ENCODE measurements at places on chromosomes 16 and 17.

- DNase-seq: no peak
Observed at GRCh38 chr17:36818134-36818825, 119.0 kb upstream of the LHX1 start.

DNA sequence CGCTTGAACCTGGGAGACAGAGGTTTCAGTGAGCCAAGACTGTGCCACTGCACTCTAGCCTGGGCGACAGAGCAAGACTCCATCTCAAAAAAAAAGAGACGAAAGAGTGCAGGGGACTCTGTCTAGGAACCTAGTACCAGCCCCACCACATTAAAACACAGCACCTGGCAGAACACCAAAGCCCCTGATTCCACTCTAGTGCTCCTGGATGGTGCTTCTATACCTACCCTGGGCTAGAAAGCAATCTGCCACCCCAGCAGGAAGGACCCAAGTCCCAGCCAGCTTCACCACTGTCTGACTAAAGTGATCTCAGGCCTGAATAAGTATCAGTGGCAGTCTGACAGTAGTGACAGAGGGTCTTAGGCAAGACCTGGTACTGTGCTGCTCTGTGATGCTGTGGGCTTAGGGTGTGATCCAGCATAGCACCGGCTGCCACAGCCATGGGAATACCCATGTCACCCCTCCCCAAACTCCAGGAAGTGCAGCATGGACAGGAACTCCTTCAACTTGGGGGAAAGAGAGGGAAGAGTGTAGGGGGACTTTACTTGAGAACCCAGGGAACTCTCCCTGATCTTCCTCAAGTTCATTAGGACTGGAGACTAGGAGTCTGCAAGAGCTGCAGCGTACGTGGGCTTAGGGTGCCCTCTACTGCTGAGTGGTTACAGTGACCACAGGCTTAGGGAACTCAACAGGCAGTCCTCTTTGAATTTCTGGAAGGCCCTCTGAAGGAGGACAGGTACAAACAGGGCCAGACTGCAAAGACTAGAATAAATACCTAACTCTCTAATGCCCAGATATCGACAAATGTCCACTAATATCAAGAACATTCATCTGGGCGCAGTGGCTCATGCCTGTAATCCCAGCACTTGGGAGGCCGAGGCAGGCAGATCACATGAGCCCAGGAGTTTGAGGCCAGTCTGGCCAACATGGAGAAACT lies 30.0 kb upstream of the RNF43 start:
- DNase-seq: peak; percentile 66

DNA sequence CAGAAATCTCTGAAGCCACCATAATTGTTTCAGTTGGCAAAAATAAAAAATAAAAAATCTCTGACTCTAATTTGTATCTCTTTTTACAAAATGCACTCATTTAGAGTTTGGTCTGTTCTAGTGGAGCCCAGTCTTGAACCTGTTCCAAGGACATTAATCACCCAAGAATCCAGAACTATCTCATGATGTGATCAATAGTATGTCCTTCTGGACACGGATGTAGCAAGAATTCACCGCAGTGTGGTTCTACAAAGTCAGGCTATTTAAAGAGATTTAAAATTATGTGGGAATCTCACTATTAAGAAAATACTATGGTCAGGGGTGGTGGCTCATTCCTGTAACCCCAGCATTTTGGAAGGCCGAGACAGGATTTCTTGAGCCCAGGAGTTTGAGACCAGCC lies 21.8 kb upstream of the ANKFN1 start:
- DNase-seq: no peak

- peak; percentile 92 for DNase-seq
Observed at GRCh38 chr17:193841-194806, 12.7 kb upstream of the DOC2B start.

- DNase-seq: no peak
Observed at GRCh38 chr17:77465358-77466041, 324.7 kb downstream of the SEC14L1 start.

DNA sequence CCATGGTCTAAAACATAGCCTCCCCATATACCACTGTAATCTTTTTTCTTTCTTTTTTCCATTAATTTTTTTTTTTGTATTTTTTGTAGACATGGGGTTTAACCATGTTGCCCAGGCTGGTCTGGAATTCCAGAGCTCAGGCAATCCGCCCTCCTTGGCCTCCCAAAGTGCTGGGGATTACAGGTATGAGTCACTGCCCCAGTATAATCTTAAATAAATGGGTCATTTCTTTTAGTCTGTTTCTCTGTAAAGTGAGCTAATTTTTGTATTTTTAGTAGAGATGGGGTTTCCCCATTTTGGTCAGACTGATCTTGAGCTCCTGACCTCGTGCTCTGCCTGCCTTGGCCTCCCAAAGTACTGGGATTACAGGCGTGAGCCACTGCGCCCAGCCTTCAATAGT lies 5.7 kb upstream of the NME1 start:
- DNase-seq: no peak

DNA sequence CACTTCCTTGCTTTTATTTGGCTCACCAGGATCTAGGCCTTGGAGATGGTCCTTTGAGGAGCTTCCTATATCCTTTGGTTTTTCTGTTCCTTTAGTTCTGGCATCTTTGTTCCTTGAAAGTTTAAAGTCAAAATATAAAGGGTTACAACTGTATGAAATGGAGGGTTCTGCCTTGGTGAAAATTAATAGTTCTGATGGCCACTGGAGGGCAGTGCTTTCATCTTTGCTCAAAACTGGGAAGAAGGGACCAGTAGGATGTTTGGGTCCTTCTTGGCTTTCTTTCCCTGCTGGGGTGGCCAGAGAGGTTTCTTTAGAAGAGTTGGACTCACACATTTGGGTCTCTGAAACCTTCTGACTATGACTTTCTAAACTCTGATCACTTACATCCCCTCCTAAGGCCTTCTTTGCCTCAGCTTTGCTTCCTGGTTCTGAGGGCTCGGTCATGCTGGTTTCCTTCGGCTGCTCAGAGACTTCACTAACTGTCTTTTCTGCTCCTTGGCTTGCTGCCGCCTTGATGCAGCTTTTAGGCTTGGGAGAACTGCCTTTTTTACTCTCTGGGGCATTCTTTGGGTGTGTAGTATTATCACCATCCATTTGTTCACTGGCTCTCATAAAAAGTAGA lies 10.9 kb upstream of the ITGA2B start:
- no peak for DNase-seq

- no peak for DNase-seq
Observed at GRCh38 chr17:74872313-74873036, at the start of gene FDXR. FDXR (minus strand) TSS chr17:74872994; CDS start chr17:74872944, 50 bp downstream.

DNA sequence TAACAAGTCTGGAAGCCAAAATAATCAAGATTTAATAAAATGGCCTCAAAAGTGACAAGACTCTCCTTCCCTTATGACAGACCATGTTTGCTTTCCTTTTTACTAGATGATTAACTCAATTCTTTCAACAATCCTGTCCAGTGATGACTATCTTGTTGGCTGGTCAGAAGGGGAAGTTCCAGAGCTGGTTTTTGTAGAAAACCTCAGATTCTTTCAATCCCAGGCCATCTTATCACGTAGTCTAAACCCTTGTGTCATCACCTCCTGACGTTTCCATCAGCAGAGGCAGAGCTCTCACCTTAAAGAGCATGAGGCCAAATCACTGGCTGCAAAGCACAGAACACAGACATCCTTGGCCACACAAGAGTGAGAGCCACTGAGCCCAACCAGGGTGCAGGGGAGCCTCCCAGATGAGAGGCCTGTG lies 125.3 kb downstream of the ANKRD11 start:
- peak; percentile 39 for DNase-seq

DNA sequence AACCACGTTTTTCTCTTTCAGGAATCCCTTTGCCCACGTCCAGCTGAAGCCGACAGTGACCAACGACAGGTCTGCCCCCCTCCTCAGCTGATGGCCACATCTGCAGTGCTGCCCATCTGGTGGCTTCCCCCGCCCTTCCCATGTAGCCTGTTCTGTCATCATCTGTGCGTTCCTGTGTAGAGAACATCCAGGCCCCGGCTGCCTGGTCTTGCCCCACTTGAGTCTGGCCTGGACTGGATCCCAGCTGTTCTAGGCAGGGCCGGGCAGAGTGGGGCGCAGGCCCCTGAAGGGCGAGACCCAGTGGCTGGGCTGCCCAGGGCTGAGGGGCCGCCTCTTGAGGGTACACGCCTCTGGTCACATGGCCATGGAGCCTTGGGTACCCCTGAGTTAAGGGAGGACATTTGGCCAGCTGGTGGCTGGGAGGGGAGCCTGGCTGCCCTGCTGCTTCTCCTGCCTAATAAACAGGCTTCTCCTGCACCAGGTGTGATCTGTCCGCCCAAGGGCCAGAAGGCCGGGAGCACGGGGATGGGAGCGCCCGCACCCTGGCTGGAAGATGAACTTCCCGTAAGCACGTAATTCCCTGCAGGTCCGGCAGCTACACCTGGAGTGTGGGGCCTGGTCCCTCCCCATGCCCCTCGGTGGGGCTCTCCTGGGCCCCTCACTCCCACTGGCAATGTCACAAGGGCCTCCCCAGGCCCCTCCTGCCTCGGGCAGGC lies 49.4 kb upstream of the PVALEF start:
- no peak for DNase-seq

DNA sequence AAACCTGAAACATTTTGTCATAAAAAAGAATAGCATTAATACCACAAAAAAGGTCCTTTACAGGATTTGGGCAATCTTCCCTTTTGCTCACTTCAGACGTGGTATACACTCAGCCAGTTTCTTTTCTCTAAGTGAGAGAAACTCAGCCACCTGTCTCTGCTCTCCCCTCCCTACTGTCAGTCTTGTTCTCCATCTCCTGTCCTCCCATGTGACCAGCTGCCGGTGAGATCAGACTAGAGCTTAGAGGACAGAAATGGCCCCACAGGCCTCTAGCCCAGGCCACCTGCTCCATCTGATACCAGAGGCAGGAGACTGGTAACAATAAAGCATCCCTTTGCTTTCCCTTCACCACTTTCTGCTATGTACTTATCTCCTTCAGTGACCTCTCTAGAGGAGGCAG lies 34.9 kb downstream of the CMC2 start:
- DNase-seq: no peak

GRCh38 chr17:2125013-2125535 lies 70.2 kb downstream of the HIC1 start:
- no peak for DNase-seq

- no peak for DNase-seq
Observed at GRCh38 chr16:55498101-55498500, 10.8 kb upstream of the LPCAT2 start.

GRCh38 chr17:15892731-15893657 lies 51.9 kb upstream of the ADORA2B start:
- DNase-seq: peak; percentile 33

DNA sequence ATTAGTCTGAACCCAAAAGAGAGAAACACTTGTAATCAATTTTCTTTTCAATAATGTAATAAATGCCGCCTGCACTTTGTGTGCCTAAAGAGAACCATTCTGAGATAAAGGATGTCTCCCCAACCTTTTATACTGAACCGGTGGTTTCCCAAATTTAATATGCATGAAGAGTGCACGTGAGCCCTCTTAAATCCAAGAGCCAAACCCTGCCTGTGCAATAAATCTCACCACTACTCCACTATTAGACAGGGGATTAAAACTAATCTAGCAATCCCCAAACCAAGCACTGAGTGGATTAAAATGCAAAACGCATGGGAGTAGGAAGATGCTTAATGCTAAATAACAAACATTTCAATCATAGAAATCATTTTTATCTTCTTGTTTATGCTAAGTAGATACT lies 351.0 kb upstream of the PSMD7 start:
- no peak for DNase-seq

DNA sequence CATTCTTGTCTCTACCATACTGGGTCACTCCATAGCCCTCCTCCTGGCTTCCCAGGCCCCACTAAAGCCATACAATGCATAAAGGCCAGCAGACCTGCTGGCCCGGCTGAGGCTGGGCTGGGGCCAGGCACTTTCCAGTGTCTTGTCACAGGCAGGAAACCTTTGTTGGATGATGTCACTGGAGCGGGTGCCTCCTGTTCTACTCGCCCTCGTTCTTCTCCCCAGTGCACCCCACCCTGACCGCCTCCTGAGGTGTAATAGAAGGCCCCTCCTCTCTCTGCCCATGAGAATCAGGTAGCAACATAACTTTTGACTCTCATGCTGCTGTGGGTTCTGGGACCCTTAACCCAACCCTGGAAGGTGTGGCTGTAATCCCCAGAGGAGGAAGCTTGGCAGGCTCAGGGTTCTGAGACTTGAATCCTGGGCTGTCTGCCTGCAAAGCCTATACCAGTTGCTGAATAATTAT lies 54.2 kb upstream of the IL34 start:
- DNase-seq: no peak

DNA sequence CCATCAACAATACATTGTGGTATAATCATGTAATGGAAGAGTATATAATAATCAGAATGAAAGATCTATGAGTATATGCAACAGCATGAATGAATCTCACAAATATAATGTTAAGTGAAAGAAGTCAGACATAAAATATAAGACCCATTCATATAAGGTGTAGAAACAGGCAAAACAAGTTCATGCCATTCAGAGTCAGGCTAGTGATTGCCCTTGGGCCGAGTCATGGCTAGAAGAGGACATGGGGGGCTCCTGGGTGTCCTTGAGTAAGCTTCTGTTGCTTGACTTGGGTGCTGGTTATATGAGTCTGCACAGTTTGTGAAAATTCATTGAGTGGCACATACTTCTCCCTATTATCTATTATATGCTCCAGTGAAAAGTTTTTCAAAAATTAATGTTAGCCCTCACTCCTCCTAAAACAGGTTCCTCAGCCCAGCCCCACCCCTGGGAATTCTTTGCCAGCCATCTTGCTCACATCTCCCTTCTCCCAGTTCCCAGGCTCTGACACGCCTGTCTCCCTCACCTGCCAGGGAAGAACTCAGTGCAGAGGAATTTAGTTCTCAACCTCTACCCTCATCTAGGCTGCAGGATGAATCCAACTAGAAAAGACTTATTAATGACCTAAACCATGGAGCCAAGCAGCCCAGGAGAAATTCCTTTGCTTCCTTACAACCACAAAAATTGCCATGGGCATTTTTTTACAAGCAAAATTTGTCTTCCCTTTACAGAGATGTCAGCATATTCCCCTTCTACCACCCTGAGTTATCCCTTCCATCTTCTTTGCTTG lies 52.4 kb upstream of the NFAT5 start:
- no peak for DNase-seq

DNA sequence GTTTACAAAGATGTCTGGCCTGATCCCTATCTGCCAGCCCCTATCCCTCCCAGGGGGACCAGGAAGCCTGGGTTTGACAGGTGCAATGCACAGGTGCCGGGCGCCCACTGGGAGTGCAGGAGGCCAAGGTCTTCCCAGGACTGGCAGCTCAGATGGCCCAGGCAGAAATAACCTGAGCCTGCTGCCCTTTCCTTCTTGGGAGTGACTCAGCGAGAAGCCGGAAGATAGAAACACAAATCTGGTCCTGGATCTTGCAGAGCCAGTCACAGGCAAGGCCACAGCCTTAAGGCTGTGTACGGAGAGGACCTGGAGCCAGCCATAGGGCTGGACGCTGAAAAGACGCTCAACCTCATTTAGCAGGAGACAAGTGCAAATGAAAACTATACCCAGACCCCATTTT lies 27.7 kb downstream of the GPR142 start:
- peak; percentile 61 for DNase-seq

- DNase-seq: peak; percentile 75
Observed at GRCh38 chr16:14302399-14303181, 231.5 kb downstream of the MRTFB start.

DNA sequence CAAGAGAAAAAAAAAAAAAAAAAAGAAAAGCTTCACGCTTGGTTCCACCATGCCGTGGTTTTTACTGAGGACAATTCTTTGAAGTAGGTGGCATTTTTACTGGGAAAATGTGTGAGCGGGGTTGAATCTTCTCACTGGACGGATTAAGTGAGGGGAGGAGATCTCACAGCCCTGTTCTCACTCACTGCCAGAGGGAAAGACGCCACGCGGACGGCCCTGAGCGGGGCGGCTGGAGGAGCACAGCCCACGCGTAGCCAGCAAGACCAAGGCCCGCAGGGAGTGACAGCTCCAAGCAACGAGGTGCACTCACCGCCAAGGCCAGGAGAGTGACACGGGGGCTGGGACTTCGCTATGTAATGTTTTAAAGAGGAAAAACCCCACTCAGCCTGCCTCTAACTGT lies 43.1 kb downstream of the MRM3 start:
- DNase-seq: no peak
